ENCODE measurements at places on chromosomes 16 and 17.
A peak's percentile ranks its signal among the peaks of the same experiment; 100 is the strongest.

- DNase-seq = no peak
These were observed 13.3 kb downstream of the COTL1 start for GRCh38 chr16:84604477-84605013.

DNA sequence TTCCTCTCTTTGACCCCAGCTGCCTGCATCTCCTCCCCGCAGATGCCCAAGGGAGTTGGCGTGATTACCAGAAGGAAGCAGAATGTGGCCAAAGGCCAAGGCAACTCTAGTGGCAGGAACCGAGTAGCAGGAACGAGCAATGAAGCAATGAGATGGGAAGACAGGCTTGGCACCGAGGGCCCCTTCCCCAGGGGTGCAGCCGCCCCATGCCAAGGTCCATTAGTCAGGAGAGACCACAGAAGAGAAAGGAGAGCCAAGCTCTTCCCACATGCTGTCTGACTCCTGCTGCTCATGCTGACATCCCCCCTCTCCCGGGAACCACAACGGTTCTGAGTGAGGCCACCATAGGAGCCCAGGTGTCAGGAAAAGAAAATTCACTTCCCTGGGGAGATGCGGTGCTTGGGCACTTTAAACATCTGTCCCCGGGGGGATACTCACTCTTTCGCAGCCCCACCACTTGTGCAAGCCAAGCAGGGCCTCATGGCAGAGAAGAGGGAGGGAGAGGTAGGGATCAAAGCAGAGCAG lies 67.4 kb downstream of the MYO18A start:
- DNase-seq = no peak

GRCh38 chr17:63695889-63696288 lies 4.0 kb downstream of the LIMD2 start:
- peak; percentile 18 for DNase-seq

DNA sequence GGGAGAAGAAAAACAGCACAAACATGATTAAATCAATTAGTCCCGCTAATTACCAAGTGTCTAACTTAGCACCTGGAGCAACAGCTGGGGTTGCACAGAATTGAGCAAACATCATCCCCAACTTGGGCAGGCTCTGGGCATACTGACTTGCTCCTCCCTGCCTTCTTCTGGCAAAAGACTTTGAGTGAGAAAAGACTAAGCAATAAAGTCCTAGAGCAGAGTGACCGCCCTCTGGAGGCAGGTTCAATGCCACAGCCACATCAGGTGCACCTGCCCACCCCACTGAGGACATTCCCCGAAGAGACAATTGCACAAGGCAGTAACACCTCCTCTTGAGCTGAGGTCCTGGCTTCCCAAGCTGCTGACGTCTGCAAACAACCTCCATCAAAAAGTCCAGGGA lies 358.3 kb downstream of the SOX9 start:
- no peak for DNase-seq

DNA sequence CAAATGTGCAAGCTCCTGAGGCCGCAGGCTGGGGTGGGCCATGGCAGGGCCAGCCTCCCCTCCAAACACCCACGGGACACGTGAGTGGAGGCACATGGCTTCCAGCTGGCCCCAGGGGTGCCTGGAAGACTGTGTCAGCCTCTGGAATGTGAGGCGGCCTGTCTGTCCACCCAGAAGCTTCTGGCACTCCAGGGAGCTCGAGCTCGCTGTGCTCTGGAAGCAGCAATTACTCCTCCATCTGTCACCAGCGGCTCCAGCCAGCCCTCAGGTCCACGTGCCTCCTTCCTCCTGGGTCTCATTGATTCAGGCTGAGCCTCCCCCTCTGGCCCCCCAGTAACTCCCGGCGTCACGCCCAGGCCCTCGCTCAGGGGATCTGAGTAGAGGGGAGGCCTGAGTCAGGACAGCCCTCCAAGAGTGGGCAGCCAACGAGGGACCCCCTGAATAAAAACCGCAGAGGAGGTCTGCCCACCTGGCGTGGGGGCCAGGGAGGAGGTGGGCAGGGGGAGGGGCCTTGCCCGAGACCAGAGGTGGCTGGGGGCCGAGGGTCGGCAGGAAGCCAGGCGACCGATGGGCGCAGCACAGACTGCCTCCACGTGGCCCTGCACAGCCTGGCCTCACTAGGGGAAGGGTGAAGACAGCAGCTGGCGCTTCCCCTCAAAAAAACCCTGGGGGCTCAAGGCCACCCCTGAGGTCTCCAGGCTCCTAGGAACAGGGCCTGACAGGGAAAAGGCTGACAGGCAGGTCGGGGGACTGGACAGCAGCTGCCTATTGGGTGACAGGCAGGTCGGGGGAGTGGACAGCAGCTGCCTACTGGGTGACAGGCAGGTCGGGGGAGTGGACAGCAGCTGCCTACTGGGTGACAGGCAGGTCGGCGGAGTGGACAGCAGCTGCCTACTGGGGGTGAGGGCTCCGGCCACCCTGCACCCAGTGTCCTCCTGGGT lies 11.9 kb downstream of the PIEZO1 start:
- no peak for DNase-seq

DNA sequence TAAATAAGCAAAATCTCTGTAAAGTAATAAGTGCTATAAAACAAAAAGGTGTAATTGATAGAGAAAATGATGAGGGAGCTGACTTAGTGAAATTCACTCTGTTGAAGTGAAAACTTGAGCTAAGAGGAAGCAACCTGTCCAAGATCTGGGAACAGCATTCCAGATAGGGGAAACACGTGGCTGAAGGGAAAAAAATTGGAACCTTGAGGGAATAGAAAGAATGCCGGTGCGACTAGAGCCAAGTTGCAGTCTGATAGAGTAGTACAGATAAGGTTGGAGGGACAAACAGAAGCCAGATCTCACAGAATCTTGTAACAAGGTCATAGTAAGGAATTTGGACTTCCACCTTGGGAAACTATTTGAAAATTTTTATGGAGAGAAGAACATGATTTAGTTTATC lies 623 bp upstream of the DDX52 start:
- no peak for DNase-seq

DNA sequence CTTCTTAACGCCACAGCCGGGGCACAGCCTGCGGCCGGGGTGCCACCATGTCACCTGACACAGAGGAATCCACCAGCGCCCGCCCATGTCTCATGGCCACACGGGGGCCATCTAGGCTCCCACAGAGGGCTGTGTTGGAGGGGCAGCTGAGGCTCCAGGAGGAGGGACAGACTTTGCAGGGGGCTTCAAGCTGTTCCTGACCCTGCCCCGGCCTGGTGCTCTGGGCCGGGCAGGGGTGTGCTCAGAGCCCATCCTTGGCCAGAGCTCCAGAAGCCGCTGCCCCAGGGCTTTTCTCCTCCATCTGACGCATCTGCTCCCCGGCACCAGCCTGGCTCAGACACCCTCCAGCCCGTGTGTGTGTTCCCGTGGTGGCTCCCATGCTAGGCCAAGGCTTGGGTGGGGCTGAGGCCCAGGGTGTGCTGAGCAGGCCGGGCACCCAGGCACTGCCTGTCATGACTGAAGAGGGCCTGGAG lies 7.8 kb upstream of the SLC38A10 start:
- no peak for DNase-seq

DNA sequence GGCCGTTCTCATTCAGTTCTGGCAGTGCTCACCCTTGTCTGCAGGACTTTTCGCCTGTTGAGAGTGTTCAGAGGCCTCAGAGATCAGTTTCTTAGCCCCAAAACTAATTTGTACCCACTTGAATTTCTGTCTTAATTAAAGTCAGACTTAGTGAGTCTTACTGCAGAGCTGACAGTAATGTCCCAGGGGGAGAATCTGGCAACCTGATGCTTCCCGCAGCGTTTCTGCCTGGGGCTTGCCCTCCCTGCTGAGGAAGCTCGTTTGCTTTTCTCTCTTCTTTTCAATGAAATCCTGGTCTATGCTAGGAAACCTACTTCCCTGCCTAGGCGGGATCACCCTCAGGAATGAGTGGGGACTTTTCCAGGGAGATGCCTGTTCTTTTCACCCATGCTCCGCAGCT lies 25.3 kb downstream of the DBNDD1 start:
- no peak for DNase-seq

DNA sequence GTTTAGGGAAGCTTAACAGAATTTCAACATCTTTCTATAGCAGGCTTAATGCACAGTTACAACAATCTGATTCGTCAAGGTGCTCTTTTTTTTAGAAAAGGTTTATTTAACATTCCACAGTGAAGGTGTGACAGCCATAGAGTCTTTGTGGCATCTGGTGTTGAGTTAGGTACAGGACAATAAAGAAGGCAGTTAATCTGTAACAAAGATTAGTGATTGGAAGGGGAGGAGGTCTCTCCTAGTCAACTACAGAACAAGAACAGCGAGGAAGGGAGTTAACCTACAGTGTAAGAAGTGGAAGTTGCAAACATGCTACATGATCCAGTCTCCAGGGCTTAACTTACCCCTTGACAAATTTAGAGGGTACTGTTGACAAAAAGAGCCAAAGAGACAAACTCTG lies 3.0 kb upstream of the ZDHHC7 start:
- no peak for DNase-seq

GRCh38 chr17:17413821-17414220 lies 63.0 kb upstream of the MED9 start:
- DNase-seq = no peak

DNA sequence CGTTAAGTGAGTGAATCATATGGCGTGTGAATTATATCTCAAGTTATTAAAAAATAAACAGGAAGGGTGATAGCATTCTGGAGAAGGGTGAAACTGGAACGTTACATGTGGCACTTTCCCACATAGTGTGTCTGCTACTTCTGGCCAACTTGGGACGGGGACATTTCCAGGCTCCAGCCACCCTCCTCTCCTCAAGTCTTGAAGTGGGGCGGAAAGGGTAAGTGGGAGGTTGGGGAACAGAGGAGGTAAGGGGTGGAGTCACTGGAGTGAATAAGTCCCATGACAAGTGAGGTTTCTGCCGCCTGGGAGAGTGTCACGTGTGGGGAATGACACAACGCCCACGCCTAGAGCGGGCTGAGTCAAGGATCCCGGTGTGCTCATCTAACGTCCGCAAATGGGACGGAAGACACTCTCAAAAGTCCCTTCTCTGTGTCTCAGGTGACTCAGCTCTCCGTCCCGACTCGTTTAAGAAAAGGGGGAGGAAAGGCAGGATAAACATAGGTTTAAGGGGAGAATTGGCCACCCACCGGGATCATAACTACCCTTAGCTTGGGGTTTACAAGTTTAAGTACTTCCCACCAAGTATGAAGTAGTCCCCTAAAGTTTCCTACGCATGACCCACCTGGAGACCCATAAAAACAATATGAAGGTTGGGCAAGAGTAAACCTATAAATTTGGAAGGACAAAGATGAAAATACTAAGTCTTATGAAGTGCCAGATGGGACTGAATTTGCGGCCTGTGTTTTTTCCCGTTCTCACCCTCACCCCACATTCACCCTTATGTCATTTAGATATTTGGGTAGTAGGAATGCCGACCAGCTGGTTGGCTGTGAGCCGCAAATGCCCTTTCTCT lies 1.2 kb upstream of the SPAG9 start:
- DNase-seq = peak; percentile 10
